ENCODE measurements at places on chromosomes 6 and 20. TPM values are rescaled to one million over a fixed set of nuclear protein-coding genes. Genes with fewer than 3 reads are reported as not detected.

The MOG gene
- total RNA-seq = not detected

The NRN1 gene
- 1.1 TPM for total RNA-seq

The CALHM4 gene
- total RNA-seq = not detected

The GFRAL gene
- not detected for total RNA-seq

The PET117 gene
- total RNA-seq = 8.4 TPM

The PRICKLE4 gene
- total RNA-seq = not detected

The ZNFX1 gene
- 32.8 TPM for total RNA-seq

The LATS1 gene
- 21.5 TPM for total RNA-seq

The C6orf136 gene
- 24.8 TPM for total RNA-seq

The PDYN gene
- not detected for total RNA-seq

The MYLIP gene
- 5.4 TPM for total RNA-seq

The CAP2 gene
- not detected for total RNA-seq

The PKIB gene
- total RNA-seq = not detected

The PPIL6 gene
- total RNA-seq = not detected

The DEFB124 gene
- not detected for total RNA-seq

The CLVS2 gene
- total RNA-seq = not detected

The SLC22A16 gene
- not detected for total RNA-seq

The ARFGEF3 gene
- 3.6 TPM for total RNA-seq

The TMC2 gene
- total RNA-seq = not detected

The HLA-DPA1 gene
- total RNA-seq = 136 TPM

The GLO1 gene
- 94.5 TPM for total RNA-seq

The HAO1 gene
- not detected for total RNA-seq

The PAK5 gene
- total RNA-seq = not detected

The NDUFAF5 gene
- 31.2 TPM for total RNA-seq

The ERMARD gene
- total RNA-seq = 25.5 TPM

The CFAP61 gene
- not detected for total RNA-seq

The CCM2L gene
- total RNA-seq = not detected

The KHDRBS2 gene
- not detected for total RNA-seq

The SLC17A4 gene
- total RNA-seq = not detected

The BRD2 gene
- total RNA-seq = 229 TPM

The DLL1 gene
- 0.56 TPM for total RNA-seq

The ROMO1 gene
- 134 TPM for total RNA-seq

The LST1 gene
- 8.1 TPM for total RNA-seq

The PROKR2 gene
- not detected for total RNA-seq

Data from activated T-helper 17 cell treated with anti-CD3 and anti-CD28 coated beads, Interleukin-2, amount 50 U/mL, for 72 hours (primary cell).